Suppressor macrophage (primary cell): ENCODE measurements at places on chromosomes 2 and 18.

GRCh38 chr2:109479804-109480203 lies 134.0 kb downstream of the SEPTIN10 start:
- no peak for DNase-seq

- no peak for DNase-seq
These were observed 4.3 kb downstream of the GPC1 start for GRCh38 chr2:240439698-240440151.

- no peak for DNase-seq
These were observed 567.6 kb downstream of the PLCL1 start for GRCh38 chr2:198371921-198372543.

- no peak for DNase-seq
These were observed 599 bp downstream of the ADAM23 start for GRCh38 chr2:206443735-206444527.

DNA sequence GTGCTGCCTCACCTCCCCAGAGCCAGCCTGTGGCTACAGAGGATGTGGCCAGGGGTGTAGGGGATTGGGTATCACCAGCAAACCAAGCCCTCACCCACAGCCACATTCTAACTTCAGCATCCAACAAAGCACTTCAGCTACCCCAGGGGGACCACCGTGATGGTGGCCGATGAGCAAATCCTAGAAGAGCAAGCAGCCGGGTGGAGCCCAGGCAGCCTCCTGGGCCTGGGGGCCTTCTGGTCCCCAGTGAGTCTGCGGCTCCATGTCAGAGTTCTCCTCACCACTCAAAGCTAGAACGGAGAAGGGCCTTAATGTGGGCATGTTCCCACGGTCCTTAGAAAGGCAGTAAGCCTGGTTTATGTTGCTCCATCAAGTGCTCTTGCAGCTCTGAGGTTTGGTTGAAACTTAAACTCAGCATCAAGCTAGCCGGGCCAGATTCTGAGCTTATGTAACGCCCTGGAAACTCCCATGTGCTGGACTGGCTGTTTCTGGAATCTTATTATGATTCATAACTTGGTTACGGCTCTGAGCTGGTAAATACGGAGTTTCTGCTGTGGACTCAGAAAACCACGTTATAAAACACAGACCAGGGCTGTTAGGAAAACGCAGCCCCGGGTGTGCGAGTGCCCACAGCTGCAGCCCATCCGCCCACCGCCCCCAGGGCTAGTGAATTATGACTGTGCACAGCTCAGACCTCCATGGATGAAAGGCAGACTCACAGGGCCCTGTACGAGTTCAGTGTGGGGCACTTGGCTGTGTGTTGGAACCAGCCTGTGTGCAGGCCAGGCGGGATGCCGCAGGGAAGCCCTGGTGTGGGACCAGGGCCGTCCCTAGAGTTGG lies 99.8 kb downstream of the SEPTIN10 start:
- no peak for DNase-seq

DNA sequence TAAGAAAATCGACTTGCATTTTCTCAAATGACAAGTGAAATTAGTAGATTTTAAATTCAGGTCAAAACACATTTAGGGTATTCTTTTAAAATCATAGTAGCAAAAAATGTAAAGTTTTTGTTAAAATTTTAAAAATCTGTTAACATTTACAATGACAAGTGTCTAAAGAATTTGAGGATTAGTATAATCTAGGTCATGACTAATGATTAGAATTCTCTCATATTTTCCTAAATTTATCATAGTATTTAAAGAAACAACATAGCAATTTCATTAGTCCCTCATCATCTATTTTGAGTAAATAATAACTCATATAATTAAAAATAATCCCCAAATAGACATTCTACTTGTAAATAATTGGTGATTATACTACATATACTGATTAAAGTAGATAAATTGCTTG lies 23.6 kb downstream of the THUMPD2 start:
- DNase-seq = no peak

DNA sequence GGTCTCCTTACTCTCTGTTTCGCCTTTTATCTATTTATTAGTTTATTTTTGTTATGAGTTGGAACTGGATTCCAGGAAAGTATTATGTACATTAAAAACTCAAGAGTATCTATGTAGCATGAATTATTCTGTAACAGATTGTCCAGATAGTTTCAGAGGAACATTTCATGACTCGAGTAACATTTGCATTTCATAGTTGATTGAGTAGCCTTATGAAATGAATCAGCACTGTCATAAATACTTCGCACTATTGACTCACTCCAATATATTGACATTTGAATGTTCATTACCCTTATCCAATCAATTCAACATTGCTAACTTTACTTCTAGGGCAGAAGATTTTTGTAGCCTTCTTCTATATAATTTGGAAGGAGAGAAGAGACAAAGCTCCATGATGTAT lies 11.3 kb upstream of the VRK2 start:
- no peak for DNase-seq
